Tongue (tissue), 3 donors: ENCODE measurements at places on chromosomes 4 and X. TPM values are rescaled to one million over a fixed set of nuclear protein-coding genes. Genes with fewer than 3 reads are reported as not detected.

GRCh38 chr4:80072228-80072743 lies 743 bp downstream of the ANTXR2 start:
- peak; percentile 65 for DNase-seq

Gene ARL9
- not detected for total RNA-seq

Gene CACNA1F
- not detected for total RNA-seq

Gene RIBC1
- not detected for total RNA-seq

Gene MAGEB2
- total RNA-seq: not detected

- no peak for DNase-seq
These were observed 78.6 kb downstream of the CAMK2D start for GRCh38 chr4:113682730-113683537.

DNA sequence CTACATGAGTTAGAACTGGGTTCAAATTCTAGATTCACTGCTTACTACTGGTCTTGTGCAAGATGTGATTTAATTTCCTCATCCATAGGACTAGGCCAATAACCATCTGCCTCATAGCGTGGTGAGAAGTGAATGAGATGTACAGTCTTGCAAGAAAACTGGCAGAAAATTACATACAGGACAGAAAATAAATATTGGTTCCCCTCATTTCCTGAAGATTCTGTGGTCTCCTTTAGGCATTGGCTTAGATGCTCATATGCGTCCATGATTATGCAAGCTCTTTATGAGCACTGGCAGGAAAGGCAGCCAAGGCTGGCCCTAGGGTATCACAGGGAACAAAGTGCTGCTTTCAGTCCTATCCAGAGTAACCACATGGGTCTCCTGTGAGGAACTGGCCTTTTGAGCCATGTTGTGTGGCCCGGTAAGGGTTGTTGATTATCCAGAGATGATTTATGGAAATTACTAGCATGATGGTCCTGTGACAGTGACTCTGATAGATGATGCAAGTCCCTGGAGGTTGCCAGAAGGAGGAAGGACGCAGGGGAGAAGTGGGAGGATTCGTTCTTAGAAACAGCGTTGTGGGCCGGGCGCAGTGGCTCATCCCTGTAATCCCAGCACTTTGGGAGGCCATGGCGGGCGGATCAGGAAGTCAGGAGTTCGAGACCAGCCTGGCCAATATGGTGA lies 9.9 kb upstream of the MOB1B start:
- DNase-seq: peak; percentile 31

DNA sequence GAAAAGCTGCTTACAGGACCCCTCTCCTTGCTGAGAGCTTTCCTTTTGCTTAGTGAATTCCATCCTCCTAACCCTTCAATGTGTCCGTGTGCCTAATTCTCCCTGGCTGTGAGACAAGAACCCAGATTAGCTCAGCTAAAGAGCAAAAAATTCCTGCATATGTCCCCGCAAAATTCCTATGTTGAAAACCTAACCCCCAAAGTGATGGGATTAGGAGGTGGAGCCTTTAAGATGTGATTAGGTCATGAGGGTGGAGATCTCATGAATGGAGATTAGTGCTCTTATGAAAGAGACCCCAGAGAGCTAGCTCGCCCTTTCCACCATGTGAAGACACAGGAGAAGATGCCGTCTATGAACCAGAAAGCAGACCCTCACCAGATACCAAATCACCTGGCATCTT lies 503.0 kb upstream of the DIAPH2 start:
- no peak for DNase-seq

Gene PCDH10
- total RNA-seq: 3.6 TPM

- no peak for DNase-seq
These were observed 37.4 kb upstream of the NLGN4X start for GRCh38 chrX:6266041-6266440.

Gene ASMT
- not detected for total RNA-seq

GRCh38 chrX:19839770-19840254 lies 47.6 kb downstream of the SH3KBP1 start:
- DNase-seq: no peak

GRCh38 chr4:119028296-119028695 lies 107.3 kb upstream of the MYOZ2 start:
- DNase-seq: peak; percentile 60

Gene COL4A5
- 65.5 TPM for total RNA-seq
